ENCODE measurements at places on chromosomes 5 and 9. TPM values are rescaled to one million over a fixed set of nuclear protein-coding genes. Genes with fewer than 3 reads are reported as not detected.

DNA sequence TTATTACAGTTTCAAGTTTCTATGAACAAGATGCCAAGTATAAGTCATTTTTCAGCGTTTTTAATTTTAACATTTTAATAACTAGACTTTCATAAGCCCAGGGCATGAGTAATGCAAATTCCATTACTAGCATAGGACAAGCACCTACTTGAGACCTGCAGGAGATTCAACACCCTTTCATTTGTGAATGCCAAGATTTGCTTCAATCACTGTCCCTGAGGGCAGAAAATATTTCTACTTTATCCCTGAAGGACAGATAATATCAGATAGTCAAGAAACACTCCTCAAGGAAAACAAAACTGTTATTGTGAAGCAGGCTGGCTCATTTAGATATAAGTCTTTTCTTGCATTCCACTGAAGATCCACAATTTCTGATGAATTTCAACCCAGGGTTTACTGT is 27.7 kb upstream of the ZNF622 start:
- no peak overlapping the region for H3K27ac ChIP-seq
- H3K4me3 ChIP-seq, result no peak overlapping the region
- H3K36me3 ChIP-seq, result peaks cover 17% of the 10 kb centered on the region
- no peaks in the 10 kb centered on the region for H3K4me1 ChIP-seq
- DNase-seq, result no peak
- no peaks in the 10 kb centered on the region for H3K27me3 ChIP-seq

- H3K4me1 ChIP-seq, result peaks cover 4% of the 10 kb centered on the region
- H3K27ac ChIP-seq, result no peak overlapping the region
- no peak for DNase-seq
- no peak overlapping the region for H3K4me3 ChIP-seq
- H3K36me3 ChIP-seq, result peaks cover 21% of the 10 kb centered on the region
Measured at GRCh38 chr5:65955746-65956145, 29.4 kb downstream of the ERBIN start.

The GFI1B gene
- not detected for total RNA-seq

DNA sequence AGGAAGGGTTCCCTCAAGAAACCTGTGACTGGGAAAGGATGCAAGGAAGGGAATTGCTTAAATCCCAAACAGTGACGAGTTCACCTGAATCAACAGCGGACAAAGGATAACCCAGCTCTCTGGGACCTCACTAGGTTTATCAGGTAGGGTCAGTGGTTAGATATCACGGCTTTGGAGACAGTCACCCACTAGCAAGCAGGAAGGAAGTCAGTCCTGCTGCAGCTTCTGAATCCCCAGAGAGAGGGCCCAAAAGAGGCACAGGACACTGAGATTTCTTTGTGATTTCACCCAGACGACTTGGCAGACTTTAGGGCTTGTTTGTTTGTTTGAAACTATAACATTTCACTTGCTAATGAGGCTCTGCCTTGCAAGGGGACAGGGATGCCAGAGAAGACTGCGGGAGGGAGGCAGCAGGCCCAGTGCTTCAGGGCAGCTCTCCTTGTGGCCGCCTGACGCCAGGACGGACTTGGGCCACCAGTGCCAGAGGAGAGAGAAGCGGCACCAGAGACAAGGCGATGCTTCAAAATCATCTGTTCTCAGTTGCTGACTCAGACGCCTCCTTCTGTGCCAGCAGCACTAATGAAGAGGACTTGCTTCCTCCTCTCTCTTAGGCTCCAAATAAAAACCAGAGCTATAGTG is 275.6 kb upstream of the SLC30A5 start:
- peak; percentile 30 for DNase-seq
- no peaks in the 10 kb centered on the region for H3K4me1 ChIP-seq
- H3K27me3 ChIP-seq, result peaks cover 12% of the 10 kb centered on the region
- H3K36me3 ChIP-seq, result no peaks in the 10 kb centered on the region
- H3K27ac ChIP-seq, result no peak overlapping the region

DNA sequence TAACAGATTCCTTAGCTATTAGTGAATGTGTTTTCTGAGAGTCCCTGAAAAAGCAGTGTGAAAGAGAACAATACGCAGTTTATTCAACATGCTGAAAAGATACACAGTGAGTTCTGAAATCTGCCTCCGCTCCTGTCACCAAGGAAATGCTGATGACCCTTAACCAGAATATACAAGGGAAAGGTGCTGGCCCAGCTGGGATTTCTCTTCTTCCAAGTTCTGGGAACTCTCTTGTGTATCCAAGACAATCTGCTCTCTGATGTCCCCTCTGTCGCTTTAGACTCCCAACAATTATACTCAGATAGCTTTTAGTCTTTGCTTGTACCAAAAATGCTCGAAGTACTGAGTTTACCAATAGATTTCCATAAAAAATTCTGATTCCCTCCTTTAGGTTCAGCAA is 214.9 kb downstream of the TMEM167A start:
- DNase-seq, result no peak
- no peak overlapping the region for H3K4me3 ChIP-seq
- H3K27ac ChIP-seq, result no peak overlapping the region
- H3K4me1 ChIP-seq, result no peaks in the 10 kb centered on the region
- H3K27me3 ChIP-seq, result no peaks in the 10 kb centered on the region

DNA sequence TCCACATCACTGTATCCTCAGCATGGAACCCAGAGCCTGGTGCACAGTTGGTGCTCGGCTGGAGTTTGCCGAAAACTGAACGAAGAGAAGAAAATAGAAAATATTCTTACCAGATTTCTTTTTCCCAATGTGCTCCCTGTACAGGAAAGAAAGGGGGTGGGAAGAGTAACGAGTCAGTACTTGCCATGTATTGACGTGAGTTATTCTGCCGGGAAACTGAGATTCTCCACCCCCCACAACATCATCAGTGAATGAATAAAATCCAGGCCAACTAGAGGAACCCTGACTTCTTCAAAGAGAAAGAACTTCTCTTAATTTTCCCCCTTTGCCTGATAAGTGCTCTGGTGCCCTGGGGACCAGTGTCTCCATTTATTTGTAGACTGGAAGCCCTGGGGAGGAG is 80.6 kb downstream of the SH3PXD2B start:
- no peak overlapping the region for H3K4me3 ChIP-seq
- no peak overlapping the region for H3K27ac ChIP-seq
- no peaks in the 10 kb centered on the region for H3K36me3 ChIP-seq

The PCDHB3 gene
- not detected for total RNA-seq

DNA sequence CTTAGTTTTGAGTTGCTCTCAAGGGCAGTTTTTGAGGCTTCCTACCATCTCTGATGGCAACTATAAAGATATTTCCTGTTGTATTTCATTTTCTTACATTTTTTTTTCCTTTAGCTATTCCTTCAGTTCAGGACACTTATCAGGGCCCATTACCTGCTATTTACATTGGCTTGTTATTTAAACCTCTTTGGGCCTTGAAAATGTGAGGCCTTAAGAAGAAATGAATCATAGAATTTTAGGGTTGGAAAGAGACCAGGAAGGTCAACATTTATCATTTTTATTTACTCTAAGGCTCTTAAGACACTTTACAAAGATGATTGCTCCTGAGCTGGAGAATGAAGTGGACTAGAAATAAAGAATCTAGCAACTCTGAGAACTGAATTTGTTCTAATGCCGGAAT is 335.2 kb downstream of the DTWD2 start:
- H3K36me3 ChIP-seq, result no peaks in the 10 kb centered on the region
- no peaks in the 10 kb centered on the region for H3K27me3 ChIP-seq
- no peak for DNase-seq
- H3K27ac ChIP-seq, result no peak overlapping the region
- H3K4me3 ChIP-seq, result no peak overlapping the region
- H3K4me1 ChIP-seq, result no peaks in the 10 kb centered on the region

The ENTREP1 gene
- total RNA-seq, result not detected
